Activated T-cell treated with anti-CD3 and anti-CD28 coated beads for 24 hours (primary cell): ENCODE measurements at places on chromosomes 2 and 18.

- DNase-seq: no peak
Measured at GRCh38 chr2:168181825-168182224, 65.6 kb downstream of the STK39 start.

- no peak for DNase-seq
Measured at GRCh38 chr2:23703037-23703582, 223.8 kb downstream of the ATAD2B start.

DNA sequence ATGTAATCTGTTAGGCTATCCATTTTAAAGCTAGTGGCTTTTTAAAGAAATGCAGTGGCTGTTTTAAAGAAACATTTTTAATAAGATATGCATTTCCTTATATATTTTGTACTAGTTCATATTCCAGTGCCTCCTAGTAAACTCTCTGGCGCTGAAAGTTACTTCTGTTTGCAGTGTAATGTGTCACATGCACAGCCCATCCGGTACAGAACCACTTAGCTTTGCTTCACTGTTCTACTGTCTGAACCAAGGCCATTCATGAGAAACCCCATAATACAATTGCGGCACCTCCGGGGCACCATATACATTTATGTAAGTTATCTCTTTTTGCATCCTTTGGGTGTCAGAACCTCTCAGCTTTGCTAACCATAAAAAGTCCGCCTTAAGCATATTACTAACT lies 114.6 kb upstream of the KCTD1 start:
- no peak for DNase-seq

DNA sequence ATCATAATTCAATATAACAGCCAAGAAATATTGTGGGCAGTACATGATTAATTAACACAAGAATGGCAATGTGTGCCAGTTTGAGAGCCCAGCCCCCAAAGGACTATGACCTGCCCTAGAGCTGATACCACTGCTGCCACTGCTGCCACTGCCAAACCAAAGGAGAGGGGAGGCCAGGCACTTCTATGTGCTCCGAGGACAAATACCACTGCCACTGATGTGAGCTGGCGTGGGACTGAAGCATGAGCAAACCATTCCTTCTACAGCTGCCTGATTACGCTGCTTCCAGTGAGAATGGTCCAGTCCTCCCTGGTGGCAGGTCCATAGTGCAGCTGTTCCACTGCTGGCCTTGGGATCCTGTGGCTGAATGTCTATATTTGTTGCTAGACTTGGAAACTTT lies 392.2 kb downstream of the CCDC85A start:
- DNase-seq: no peak

- DNase-seq: no peak
Measured at GRCh38 chr2:28674062-28674712, 77.4 kb upstream of the PPP1CB start.

DNA sequence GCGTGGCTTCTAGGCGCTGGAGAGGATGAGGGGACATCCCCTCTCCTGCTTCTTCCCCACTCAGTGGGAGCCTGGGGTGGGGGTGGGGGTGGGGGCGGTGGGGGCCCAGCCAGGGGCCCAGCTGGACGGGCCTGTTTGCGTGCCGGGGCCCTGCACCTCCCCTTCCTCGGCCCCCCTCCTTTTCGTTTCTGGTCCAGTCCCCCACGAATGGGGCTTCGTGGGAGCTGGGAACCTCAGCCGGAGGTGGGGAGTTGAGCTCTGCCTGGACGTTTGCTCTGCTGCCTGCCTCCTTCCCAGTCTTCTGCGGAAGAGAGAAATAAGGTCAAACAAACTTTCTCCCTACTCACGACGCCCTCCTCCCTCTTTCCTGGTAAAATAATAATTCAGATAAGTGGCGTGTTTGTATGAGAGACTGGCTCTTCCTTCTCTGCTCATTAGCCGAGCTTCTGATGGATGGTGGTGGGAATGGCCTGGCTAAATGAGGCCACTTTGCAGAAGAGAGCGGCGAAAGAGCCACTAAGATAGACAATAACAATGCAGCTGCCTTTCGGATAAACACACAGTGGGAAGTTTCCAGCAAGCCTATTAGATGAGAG lies 782 bp downstream of the MTA3 start:
- no peak for DNase-seq
